Pulmonary artery endothelial cell (primary cell): ENCODE measurements at places on chromosomes 2 and 18. TPM values are rescaled to one million over a fixed set of nuclear protein-coding genes. Genes with fewer than 3 reads are reported as not detected.

DNA sequence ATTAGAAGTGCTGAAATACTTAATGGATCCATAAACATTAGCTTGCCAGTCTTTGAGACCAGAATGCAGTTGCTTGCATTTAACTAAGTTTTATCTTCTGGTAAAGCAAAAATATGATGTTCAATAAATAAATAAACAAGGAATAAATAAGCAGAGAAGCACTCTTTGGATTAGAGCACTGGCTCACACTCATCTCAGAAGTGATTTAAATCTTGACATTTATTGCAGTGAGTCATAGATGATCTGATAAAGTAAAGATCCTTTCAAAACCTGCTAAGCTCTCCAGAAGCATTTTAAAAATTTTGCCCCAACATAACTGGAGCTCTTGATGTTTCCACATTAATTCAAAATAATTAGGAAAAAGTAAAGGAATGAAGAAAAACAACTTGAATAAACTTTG is 66.8 kb downstream of the KYNU start:
- no peak for DNase-seq

- no peak for DNase-seq
Measured at GRCh38 chr2:176075481-176075880, 8.3 kb downstream of the EVX2 start.

DNA sequence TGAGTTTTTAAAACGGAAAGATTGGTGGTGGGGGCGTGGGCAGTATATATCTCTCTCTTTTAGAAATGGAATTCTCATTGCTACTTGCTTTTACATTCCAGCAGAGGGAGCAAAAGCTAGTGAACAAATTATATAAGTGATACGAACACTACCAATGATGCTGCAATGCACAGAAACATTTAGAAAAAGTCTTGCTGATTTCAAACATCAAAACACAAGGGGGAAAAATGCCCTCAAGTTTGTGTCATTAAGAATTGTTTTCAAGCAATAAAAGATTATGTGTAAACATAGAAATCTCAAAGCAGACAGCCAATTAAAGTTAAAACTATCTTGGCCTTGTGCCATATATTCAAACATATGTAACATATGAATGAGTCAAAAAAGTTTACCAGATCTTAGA is 296.3 kb upstream of the KCNJ3 start:
- DNase-seq, result no peak

DNA sequence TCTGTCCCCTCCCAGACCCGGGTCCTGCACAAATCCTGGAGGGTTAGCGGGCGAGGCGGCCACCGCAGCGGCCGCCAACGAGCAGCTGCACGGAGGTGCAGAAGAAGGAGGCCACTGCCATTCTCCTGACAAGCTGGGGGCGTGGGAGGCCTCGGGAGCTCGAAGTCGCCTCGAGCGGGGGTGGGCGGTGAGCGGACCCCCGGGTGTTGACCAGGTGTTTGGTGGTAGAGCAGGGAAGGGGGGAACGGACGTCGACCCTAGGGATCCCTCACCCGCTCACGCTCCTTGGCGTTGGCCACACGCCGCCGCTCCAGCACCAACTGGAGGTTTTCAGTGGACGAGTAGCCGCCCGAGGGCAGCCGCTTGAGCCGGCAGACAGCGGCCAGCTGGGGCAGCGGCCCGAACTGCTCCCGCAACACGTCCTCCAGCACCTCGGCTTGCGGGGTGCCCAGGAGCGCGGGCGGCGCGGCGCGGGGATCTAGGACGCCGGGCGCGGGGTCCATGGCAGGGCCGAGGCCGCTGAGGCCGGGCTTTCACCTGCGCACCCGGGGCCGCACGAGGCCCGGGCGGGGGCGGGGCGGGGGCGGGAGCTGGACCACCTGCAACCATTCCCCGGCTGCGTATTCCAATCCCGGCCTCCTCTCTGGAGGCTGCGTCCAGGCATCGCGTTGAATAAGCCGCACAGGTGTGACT is at the start of gene FIGLA:
Gene FIGLA, minus strand, starts transcription at position 508 of the 693 bp plus-strand sequence. Its CDS starts 5 bp downstream, at position 503.
- no peak for DNase-seq

DNA sequence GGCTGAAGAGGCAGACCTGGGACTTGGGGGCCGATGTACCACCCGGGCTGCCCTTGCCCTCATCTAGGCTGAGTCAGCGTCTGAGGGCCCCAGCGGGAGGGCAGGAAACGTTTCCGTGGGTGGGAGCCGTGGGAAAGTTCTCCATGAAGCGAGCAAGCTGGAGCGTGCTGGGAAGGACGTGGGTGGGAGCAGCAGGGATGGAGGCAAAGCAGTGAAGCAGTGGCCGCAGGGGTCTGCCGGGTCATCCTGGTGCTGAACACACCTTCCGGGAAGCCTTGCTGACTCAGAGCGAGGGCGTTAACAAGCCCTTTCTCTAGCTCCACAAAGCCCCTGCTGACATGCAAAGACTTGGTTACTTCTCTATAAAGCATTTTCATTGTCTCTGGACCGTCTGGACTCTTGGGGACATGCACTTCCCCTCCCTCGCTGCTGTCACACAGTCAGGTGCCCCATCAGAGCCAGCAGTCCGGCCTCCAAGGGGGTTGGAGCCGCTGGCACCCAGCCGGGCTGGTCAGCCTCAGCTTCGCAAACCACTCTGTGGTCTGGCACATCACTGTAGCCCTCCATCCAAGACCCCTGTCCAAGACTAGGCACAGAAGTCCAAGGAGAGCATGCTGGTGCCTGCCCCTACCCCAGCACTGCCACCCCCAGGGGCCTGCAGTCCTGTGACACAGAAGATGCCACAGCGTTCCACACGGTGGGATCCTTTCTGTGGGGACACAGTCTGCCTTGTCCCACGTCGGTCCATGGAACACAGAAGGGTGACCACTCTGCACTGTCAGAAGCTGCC is 115.1 kb upstream of the GPC1 start:
- peak; percentile 84 for DNase-seq

GRCh38 chr18:37662546-37663339 is 97.1 kb upstream of the CELF4 start:
- no peak for DNase-seq

DNA sequence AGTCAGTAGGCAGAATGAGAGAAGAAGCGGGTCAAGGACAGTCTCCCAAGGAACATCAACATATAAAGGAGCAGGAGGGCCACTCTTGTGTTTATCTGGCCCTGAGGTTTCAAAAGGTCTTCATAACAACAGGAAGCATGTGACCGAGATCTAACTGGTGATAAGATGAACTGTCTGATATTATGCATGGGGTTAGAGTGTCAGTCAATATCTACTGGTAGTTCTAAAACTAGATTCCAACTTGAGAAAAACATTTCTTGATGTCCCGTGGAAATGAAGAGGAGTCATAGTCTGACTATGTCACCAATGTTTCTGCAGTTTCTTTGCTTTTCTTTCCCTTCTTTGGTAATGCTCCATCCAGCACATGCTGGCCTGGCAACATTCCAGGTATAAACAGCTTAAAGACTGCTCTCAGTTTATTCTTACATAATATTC is 77.5 kb upstream of the ITPRID2 start:
- peak; percentile 52 for DNase-seq

DNA sequence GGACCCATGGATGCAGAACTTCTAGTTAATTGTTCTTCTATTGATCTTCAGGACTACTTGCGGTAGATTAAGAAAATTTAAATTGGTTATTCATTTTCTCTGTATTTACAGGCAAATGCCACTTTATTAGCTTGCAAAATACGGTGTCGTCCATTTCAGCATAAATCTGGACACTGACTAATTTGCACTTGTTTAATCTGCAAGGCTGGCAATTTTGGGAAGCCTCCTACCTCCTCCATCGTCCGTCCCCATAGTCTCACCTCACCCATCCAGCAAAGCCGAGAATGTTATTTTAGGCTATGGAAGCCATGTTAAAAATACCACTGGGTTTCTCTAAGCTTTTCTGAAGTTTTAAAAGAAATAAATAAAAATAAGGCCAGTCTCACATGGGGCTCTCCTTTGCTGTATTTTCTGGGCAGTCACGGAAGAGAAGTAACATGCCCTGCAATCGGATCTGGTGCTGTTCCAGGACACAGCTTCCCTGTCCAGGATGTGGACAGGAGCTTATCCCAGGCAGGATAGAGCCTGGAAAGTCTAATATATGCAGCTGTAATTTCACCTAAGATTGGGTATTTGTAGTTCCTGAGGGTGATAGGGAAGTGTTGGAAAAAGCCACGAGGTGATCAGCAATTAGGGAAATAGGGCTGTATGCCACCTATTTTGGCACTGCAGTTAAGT is 17.4 kb downstream of the TMEM178A start:
- DNase-seq, result no peak

FAM237A gene
- not detected in 2 replicates for total RNA-seq

GRCh38 chr2:70685771-70686171 is 82.2 kb downstream of the ADD2 start:
- no peak for DNase-seq

NAT8 gene
- total RNA-seq, result not detected in 2 replicates

CGREF1 gene
- total RNA-seq, result 1.7 and 4.6 TPM in 2 replicates

- peak; percentile 37 for DNase-seq
Measured at GRCh38 chr18:63237881-63238692, 81.5 kb downstream of the BCL2 start.

FSHR gene
- not detected in 2 replicates for total RNA-seq

- no peak for DNase-seq
Measured at GRCh38 chr2:120430501-120430830, 84.5 kb downstream of the INHBB start.

FHOD3 gene
- total RNA-seq, result 0.07 TPM in 2 replicates

DNA sequence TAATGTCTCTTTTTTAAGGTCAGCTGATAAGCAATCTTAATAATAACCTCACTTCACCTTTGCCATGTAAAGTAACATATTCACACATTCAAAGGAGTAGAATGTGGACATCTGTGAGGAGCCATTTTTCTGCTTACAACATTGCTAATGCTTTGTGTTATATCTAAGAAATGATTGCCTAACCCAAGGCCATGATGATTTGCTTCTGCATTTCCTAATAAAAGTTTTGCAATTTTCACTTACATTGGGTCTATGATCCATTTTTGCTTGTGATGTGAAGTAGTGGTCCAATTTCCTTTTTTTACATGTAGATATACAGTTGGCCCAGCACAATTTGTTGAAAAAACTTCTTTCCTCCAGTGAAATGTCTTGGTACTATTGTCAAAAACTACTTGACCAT is 22.0 kb downstream of the RELCH start:
- no peak for DNase-seq

HOXD1 gene
- 0.07 TPM in 1 of 2 replicates, not detected in the other for total RNA-seq

LAMA1 gene
- total RNA-seq, result under 0.01 and 0.07 TPM in 2 replicates

CCDC141 gene
- total RNA-seq, result under 0.01 TPM in 1 of 2 replicates, not detected in the other

- no peak for DNase-seq
Measured at GRCh38 chr18:27616324-27616723, 431.2 kb upstream of the CHST9 start.

DNA sequence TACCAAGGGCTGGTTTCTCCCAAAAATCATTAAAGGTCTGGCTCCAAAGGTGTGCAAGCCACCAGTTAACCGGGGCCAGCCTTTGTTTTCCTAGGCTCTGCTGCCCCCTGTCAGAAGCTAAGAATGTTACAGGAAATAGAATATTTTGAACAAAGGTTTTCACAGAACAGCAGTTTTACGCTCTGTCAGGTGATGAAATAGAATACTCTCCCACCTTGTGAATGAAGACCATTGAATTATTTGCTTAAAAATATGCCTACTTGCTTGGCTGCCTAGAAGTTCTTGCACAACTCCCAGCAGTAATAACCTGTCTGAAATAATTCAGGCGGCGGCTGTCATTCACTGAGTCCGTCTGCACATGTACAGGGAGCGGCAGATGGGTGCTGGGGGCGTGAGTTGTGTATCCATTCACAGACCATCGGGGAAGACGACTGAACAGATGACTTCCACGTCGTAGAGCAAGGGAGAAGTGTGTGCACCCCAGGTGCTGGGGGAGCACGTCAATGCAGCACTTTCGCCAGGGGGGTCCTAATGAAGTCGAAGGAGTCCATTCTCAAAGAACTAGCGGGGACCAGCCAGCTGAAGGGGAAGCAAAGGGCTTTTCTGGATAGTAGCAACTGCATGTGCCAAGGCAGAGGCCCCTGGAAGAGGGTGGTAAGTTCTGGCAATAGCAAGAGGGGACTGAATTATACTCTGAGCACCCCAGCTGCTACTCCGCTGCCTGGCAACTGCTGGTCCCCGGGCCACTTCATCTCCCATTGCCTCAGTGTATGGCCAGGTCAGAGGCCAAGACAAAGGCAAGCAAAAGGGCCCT is 56.1 kb downstream of the SF3B1 start:
- DNase-seq, result no peak

DNA sequence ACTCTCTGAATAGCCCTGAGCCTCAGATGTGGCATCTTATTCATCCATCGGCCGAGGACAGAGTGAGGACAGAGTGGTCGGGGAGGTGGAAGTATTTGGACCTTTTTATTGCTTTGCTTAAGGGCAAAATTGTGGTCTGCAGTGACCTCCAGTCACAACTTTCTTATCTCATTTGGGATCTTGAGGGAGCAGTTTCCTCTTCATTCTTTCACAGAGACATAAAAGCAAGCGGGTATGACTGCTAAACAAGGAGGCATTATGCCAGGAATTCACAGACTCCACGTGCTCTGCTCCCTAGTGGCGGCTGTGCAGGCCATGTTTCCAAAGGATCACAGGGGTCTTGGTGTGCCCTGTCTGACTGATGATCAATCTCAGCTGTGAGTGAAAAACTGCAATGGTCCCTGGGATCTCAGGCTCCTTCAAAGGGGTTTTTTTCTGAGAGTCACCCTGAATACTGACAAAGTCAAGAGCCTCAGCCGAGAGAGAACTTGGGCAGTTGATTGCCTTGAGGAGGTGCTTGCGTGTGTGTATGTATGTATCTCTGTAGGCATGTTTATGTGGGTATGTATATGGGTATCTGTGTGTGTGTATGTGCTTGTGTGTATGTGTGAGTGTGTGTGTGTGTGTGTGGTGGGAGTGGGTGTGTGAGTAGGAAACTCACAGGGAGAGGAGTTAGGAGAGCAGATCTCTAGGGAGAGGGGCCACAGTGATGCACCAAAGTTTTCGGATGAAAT is 47.7 kb downstream of the RAPGEF4 start:
- no peak for DNase-seq

DNA sequence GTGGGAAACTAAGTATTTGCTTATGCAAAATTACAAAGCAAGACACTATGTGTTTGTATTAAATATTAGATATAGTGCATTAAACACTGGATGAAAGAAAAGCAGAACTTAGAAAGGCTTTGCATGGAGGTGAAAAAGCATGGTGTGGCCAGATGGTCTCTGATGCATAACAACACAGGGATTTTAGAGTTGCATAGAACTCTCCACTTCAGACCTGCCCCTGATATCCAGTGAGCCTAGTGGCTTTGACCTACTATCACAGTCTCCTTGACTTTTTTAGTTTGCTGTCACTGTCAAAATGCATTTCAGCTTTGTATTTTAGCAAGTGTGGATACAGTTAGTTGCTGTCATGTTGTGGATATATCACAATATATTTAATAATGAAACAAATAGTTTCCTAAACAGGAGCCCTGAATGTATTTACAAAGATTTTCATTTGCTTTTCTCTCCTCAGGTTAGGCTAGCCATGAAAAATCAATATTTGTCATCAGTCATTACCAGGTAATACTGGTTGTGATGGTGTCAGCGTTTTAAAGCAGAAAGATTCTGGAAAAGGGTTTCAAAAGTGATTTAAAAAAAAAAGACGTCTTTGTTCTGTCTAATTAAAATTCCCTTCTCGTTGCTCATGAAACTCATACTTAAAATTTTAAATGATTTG is 5.2 kb downstream of the CSRNP3 start:
- DNase-seq, result no peak

MC2R gene
- not detected in 2 replicates for total RNA-seq
